ENCODE measurements at places on chromosomes 6 and 20.

DNA sequence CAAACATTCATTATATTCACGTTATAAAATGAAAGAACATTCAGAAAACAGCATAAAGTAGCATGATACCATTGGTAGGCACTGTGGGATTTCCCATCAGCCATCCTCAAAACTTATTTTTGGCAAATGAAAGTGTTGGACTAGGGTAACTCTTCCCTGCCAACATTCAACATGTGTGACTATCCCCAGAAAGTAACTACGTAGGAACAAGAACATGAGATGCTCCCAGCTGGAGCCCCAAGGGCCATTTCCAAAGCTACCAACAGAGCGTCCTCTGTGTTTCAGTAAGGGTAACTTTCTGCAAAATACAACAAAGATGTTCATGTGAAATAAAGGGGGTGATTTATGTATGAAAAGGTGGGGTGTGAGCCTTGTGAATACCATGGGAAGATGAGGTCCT is 28.4 kb upstream of the PTPN1 start:
- no peak for DNase-seq

DNA sequence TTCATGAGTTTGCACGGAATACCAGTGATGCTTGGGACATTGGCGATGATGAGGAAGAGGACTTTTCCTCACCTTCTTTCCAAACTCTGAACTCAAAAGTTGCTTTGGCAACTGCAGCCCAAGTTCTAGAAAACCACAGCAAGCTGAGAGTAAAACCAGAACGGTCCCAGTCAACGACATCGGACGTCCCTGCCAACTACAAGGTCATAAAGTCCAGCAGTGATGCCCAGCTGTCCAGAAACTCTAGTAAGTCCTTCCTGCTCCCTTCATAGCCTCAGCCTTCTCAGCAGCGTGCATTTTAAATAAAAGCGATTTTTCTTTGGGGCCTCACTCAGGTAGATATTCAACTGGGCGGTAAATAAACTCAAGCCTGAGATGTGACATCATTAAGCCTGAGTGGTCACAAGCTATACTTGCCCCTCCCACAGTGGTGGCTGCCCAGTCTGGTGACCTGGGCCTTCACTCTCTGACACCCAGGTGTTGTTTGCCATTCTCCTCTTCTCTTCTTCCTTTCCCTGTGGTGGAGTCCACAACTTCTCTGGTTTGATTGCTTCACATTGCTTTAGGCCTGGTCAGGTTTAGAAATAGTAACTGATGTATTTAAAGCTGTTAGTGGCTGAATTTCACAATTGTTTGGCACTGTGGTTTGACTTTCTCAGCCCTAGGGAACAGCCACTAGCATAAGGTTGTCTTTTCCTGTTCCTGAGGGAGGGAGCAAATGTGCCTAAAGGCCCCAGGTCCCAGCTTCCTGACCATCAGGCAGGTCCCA is 21.6 kb upstream of the TMEM217 start:
- DNase-seq = no peak

GRCh38 chr6:70107852-70108629 is 194.8 kb downstream of the COL9A1 start:
- DNase-seq = peak; percentile 4

- DNase-seq = no peak
Measured at GRCh38 chr6:30507849-30508827, 18.8 kb downstream of the HLA-E start.

- no peak for DNase-seq
Measured at GRCh38 chr6:129432738-129433137, 277.2 kb downstream of the ARHGAP18 start.

DNA sequence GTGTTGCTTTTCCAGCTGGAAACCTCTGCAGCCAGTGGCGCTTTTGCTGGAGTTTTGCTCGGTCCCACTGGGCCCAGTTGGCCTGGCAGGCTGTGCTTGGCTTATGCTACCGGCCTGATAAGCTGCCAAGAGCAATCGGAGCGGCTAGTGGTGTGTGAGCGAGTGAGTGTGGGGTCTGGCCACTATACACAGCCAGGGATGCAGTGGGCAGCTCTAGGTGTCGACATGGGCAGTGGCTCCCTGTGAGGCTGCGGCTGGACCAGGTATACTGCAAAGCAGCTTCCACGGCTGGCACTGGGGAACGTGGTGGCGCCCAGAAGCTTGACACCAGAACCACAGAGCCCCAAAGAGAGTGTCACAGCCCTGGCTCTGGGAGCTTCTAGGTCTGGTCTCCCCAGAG is 996.5 kb downstream of the GRIK2 start:
- no peak for DNase-seq

DNA sequence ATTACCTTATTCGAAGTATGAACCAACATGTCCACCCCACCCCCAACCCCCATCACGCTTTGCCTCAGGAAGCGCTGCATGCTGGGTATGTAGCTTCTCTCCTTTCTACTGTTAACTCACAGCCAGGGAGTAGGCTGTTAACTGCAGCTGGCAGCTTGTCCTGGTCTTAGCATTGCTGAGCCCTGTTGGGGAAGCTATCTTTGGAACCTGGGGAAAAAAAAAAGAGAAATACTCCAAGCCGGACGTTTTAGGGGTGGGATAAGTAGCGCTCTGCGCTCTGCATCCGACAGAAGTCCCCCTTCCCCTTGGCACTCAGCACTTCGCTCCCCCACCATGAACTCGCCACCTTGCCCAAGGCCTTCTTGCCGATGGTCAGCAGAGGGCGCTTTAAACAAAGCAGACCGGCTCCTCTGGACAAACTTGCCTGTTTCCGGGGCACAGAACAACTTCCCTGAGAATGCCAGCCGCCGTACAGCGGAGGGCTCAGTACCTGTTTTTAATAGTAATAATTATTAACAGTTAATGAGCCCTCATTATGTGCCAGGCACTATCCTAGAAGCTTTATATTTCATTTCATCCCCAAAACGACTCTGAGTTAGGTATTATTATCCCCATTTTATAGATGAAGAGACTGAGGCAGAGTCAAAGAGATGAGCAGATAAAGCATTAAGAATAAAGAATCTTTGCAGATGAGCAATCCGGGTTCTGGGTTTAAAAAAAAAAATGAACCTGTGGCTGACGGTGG is 35.2 kb upstream of the MDFI start:
- peak; percentile 74 for DNase-seq

DNA sequence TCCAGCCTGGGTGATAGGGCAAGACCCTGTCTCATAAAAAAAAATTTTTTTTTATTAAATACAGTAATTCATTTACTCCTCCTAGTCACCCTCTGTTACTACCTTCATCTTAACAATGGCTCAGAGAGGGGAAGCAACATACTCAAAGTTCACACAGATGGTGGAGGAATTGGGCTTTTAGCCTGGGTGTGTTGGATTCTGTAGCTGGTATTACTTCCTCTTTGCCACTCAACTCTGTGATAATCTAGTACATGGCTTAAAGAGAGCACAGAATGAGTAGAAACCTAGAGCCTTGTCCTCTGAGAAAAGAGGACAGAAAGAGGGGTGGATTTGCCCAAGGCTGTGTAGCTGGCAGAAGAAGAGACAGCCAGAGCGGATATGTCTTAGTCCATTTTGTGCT is 96.6 kb downstream of the DLGAP4 start:
- DNase-seq = no peak

DNA sequence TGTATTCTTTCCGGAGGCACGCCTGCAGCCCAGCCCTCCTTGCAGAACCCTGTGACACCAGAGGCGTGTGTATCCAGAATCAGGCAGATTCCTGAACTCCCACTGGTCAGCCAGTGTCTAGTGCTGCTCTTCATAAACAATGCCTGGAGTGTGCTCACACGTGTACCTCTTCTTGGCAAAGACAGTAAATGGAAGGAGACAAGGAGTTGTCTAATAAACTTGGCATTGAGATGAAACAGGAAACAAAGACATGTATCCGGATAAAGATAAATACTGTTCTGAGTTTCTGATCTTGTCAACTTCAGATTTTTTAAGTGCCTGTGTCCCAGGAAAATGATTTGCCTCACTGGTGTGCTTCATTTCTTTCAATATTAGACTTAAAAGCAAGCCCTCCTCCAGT is 1.7 kb downstream of the RPS6KA2 start:
- no peak for DNase-seq
